ENCODE measurements at places on chromosomes 4 and X.

GRCh38 chrX:153502796-153503195 lies 8.0 kb downstream of the BGN start:
- DNase-seq = no peak

GRCh38 chr4:54719378-54719777 lies 61.6 kb downstream of the KIT start:
- DNase-seq = no peak

- DNase-seq = no peak
These were observed 279.2 kb upstream of the FGF16 start for GRCh38 chrX:77167993-77168392.

DNA sequence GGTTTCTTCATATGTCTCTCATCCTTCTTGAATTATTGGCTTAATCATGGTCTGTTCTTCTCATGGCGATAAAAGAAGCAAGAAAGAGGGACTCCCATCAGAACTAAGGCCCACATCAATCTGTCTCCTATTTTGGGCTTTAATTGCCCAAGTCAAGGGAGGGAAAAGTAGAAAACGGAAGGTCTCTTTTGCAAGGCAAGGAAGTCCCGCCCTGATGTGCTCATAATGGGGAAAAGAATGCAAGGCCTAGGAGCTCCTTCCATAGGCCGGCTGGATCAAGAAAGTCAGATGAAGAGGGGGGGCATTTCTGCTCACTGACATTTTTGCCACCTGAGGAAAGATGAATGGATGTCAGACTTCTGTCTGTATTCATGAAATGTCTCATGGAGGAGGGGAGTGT lies 127.7 kb upstream of the RPS6KA3 start:
- no peak for DNase-seq

GRCh38 chrX:75155447-75155826 lies 646 bp downstream of the ABCB7 start:
- DNase-seq = no peak

DNA sequence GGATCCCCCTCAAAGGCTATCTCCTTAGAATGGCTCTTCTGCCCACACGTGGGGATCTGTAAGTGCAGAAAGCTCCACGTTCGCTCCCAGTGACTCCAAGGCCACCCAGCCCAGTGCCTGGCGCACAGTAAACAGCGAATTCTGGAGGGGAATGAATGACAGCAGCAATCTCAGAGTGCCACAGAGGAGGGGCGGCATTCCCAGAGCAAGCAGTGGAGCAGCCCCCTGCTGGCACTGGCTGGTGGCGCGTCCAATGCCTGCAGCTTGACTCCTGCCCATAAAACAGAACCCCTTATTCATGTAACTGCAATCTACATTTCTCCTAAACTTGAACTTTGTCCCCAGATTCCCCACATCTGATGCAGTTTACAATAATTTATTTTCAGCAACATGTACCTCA lies 6.9 kb upstream of the HELT start:
- DNase-seq = no peak

GRCh38 chr4:148211533-148211932 lies 230.7 kb downstream of the NR3C2 start:
- no peak for DNase-seq

DNA sequence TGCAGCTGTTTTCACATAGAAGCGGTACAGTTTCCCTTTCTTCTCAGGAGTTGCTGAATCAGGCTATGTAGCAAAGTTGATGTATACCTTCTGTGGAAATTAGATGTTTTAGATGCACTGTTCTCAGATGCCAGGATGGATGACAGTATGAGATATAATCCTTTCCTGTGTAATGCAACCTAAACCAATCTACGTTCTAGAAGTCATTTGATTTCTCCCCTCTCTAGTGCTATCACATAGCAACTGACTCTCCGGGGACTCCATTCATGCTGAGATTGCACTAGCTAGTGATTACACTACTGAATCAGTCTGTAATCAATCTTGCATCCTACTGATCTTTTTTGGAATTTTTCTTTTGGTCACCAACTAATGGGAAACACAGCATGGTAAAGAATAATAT lies 1881.7 kb downstream of the PCDH7 start:
- no peak for DNase-seq

- DNase-seq = no peak
These were observed 803.9 kb downstream of the C4orf33 start for GRCh38 chr4:129899849-129900248.

GRCh38 chr4:153169776-153170175 lies 34.5 kb upstream of the TRIM2 start:
- DNase-seq = no peak

GRCh38 chr4:26273616-26273980 lies 47.2 kb upstream of the RBPJ start:
- no peak for DNase-seq

- no peak for DNase-seq
These were observed 895 bp downstream of the ADGRL3 start for GRCh38 chr4:61200916-61201526.

DNA sequence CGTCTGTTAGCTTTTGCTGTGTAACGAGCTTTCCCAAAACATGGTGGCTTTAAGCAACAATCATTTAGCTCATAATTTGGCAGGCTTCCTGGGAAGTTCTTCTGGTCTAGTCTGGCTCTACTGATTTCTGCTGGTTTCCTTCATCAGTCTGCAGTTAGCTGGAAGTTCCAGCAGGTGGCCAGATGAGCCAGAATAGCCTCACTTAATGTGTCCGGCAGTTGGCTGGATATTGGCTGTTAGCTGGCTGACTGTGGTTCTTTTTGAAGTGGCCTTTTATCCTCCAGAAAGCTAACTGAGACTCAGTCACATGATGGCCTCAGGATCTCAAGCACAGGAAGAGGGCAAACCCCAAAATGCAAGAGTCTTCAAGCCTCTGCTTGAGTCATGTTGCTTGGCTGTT lies 34.9 kb downstream of the FTHL17 start:
- no peak for DNase-seq

- no peak for DNase-seq
These were observed 87.5 kb downstream of the RBM46 start for GRCh38 chr4:154868414-154869194.

DNA sequence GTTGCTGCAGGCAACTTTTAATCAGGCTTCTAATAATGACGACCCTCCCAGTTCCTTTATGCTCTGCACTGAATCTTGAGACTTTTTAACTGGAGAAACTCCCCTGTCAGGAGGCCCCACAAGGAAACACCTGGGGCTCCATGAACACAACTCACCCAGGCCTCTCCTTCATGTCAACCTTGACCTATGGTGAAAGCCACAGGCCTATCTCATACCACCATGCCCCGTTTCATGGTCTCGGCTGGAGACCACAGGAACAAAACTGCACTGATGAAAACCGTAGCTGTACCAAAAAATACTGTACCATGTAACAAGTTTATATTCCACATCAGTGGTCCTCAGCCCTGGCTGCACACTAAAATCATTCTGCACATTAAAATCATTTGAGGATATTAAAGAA lies 57.0 kb downstream of the ZNF827 start:
- no peak for DNase-seq

- DNase-seq = no peak
These were observed 94.7 kb upstream of the NUDT6 start for GRCh38 chr4:123017078-123017477.

GRCh38 chr4:91092398-91092980 lies 965.3 kb downstream of the CCSER1 start:
- DNase-seq = no peak

DNA sequence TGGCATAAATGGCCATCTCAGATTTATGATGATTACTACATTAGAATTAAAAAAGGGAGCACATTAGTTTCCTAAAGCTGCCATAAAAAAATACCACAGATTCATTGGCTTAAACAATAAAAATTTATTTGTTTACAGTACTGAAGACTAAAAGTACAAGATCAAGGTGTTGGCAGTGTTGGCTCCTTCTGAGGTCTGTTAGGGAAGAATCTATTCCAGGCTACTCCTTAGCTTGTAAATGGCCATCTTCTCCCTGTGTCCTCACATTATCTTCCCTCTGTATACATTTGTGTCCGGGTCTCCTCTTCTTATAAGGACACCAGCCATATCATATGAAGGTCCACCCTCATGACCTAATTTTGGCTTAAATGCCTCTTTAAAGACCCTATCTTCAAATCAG lies 341.0 kb downstream of the SLC7A11 start:
- no peak for DNase-seq

- no peak for DNase-seq
These were observed 336.2 kb upstream of the PPARGC1A start for GRCh38 chr4:24226023-24226422.

All from stimulated activated CD8-positive, alpha-beta memory T cell treated with anti-CD3 and anti-CD28 coated beads, Interleukin-2, amount 100 ng/mL, for 1 hour (primary cell).